ENCODE measurements at places on chromosomes 6 and 20.

- DNase-seq: no peak
These were observed 214.6 kb downstream of the PRL start for GRCh38 chr6:22082218-22082617.

DNA sequence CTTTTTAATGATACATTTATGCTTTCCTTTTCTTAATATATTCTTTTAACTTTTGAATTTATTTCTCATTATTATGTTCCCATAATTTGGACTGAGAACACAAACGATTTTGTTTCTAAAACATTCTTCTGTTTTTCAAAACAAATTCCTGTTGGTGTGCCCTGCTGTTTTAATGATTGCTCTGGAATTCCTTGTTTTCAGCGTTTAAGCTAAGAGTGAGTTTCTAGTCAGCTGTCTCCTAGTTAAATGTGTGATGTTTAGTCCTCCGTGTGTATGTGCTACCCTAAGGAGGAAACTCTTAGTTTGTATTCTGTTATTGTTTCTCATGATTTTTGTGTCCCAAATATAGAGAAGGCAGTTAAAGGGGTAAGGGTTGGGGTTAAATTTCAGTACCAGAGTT lies 306.1 kb upstream of the RGS17 start:
- no peak for DNase-seq

GRCh38 chr6:10886691-10887502 lies at the start of gene SYCP2L:
SYCP2L (plus strand) TSS chr6:10887052; CDS start chr6:10887127, 75 bp downstream.
- peak; percentile 12 for DNase-seq

- no peak for DNase-seq
These were observed 122.3 kb downstream of the QRSL1 start for GRCh38 chr6:106751501-106752252.

GRCh38 chr6:111566222-111566734 lies 39.4 kb downstream of the TRAF3IP2 start:
- DNase-seq: no peak

- no peak for DNase-seq
These were observed 219.8 kb upstream of the ARID1B start for GRCh38 chr6:156557251-156557910.
